ENCODE measurements at places on chromosomes 4 and X.
A peak's percentile ranks its signal among the peaks of the same experiment; 100 is the strongest.

DNA sequence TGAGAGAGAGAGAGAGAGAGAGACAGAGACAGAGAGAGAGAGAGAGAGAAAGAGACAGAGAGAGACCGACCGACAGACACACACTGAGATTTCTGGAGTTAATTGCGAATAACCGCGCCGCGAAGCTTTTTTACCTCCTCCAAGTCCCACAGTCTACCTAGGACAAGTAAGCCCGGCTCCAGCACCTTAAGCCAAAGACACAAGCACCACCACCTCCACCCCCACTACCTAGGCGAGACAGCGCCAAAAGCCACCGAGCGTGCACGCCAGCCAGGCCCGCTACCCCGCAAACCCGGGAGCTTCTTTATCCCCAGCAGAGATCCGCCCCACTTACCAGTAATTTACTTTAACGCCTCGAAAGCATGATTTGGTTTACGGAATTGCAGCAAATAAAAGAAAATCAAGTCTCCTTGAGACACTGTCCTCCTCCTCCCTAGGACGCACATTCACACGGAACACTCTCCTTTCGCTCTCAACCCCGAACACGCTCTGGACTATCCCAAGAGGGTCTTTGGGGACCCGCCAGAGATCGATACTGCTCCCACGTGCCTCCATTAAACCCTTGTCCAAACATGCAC is 649.6 kb upstream of the DIPK2B start:
- peak; percentile 35 for DNase-seq

- no peak for DNase-seq
These were observed 10.2 kb downstream of the TEX13A start for GRCh38 chrX:105210258-105210657.

DNA sequence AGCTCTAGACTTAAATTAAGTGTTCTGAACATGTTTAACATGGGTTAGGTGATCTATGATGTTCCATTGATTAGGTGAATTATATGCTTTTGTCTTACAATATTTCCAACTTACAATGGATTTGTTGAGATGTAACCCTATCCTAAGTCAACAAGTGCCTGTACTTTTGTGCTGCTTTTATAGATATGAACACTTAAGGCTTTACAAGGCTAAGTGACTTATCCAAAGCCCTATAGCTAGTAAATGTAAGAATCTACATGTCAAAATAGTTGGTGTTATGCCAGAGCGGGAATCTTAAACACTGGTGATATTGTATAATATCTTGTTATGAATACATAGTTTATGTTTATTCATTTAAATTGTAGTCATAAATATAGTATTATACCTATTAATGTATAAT is 1629.1 kb upstream of the IGFBP7 start:
- no peak for DNase-seq

DNA sequence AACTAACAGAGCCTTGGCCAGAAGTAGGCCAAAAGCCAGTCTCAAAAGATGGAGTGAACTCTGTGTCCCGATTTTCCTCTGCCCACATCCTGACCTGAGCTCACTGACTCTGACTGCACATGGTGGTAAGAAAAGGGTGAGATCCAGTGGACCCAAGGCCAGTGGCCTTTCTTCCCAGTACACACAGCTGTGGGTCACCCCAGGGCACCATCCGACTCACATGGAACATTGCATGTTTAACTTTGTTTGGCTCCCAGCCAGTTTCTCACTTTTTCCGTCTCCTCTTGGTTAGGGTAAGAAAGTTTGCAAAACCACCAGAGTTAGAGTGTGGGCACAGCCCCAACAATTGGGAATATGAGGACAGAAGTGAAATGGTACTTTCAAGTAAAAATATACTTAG is 69.8 kb downstream of the GAB1 start:
- peak; percentile 4 for DNase-seq

GRCh38 chr4:94461506-94461905 is 9.8 kb downstream of the PDLIM5 start:
- DNase-seq = no peak

DNA sequence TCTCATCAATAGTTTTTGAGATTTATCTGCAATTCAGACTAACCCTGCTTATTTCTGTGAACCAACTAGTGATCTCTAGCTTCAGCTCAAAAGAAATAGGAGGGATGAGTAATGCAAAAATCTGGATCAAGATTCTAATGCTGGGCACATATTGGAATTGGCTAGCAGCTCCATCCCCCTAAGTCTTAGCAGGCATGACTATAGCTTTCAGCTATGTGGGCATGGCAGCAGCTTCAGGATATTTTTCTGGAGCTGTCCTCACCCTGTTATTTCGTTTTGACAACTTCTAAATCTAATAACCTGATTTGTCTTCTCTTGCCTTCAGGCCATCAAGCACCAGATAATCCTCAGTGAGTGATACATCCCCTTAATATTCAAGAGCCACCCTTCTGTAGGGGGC is 50.8 kb upstream of the GNPDA2 start:
- no peak for DNase-seq

- no peak for DNase-seq
These were observed 107.7 kb downstream of the APOOL start for GRCh38 chrX:85111347-85111746.

DNA sequence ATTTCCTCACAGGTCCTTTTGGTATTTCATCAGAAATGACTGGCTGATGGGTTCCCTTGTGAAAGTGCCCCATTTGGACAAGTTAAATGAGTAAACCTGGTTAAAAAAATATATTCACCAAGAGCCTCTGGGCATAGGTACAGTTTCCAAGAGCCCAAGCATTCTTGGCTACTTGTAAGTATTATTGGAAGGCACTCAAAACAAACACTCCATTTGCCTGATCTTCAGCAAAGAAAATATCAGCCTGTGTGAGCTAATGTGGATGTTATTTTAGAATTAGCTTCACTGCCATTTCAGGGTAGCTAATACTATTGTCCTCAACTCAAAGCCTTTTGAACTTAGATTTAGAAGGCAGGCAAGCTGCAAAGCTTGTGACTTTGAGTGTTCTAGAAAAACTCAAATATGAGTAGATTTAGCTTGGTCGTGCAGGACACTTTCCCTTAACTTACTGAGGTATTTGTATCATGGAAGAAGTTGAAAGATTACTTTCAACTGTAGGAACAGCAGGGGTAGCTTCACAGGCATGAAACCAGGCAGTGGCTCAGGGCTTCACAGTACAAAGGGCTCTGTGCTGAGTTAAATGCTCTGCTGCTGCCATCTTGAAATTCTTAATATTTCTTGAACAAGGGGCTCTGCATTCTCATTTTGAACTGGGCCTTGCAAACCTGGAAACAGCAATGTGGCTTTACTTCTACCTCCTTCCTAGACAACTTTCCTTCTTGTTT is 177.2 kb downstream of the AMELX start:
- DNase-seq = no peak
